ENCODE measurements at places on chromosomes 12 and 14.

DNA sequence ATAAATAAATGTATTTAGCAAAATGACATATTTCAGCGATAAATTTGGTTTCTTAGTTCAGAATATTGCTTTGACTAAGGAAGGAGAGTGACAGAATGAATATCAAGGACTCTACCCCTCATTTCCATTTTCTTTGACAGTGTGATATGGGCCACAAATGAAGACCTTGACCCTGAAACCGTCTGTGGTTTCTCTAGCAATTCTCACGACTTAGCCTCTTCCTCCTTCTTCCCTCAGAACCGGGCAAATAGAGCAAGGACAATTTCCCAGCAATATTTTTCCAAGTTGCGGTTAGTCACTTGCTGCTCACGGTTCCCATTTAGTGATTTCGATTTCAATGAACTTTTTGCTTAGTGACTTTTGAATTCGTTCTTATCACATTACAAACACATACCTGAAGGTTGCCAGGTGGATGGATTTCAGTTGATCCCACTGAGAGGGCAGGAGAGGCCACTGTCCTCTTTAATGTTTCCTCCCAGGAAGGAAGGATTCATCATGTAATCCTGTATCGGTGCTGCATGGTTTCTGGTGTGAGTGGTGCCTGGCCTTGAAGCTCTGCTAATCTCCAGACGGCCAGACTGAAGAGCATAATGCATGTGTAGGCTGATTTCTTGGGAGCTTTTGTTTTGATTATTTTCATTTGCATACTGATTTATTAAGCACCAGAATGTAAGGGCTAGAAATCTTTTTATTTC lies 77.6 kb downstream of the CHST11 start:
- DNase-seq: no peak

- no peak for DNase-seq
Observed at GRCh38 chr14:64800000-64800399, 79.7 kb downstream of the SPTB start.

GRCh38 chr12:16112612-16113560 lies 164.6 kb downstream of the SLC15A5 start:
- peak; percentile 32 for DNase-seq

- DNase-seq: no peak
Observed at GRCh38 chr12:89173096-89173495, 179.2 kb downstream of the DUSP6 start.

DNA sequence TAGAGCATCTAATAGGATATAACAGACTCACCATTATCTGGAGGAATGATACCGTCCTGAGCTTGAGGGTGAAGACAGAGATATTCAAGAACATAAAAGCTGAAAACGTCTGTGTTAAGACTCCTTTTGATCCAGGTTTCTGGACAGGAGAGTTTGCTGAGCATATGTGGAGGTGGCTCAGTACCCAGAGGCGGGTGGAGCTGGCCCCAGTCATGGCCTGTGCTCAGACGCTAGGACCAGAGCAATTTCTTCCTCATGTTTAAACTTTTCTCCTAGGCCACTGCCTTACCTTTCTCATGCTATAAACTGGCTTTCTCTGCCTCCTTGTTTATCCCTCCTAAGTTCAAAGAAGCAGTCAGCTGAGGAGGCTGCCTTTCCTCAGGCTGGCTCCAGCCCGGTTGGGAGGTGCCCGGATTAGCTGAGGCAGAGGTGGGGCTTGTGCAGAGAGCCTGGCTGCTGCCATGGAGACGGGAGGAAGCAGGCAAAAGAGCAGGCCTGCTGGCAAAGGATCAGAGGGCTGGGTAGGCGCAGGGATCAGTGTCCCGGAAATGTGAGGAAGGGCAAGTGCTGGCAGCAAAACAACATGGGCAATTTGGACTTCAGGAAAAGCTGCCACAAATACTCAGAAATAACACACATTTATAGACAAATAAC lies 13.7 kb downstream of the COA8 start:
- DNase-seq: peak; percentile 95

- DNase-seq: no peak
Observed at GRCh38 chr14:61379639-61380184, 58.3 kb downstream of the PRKCH start.

DNA sequence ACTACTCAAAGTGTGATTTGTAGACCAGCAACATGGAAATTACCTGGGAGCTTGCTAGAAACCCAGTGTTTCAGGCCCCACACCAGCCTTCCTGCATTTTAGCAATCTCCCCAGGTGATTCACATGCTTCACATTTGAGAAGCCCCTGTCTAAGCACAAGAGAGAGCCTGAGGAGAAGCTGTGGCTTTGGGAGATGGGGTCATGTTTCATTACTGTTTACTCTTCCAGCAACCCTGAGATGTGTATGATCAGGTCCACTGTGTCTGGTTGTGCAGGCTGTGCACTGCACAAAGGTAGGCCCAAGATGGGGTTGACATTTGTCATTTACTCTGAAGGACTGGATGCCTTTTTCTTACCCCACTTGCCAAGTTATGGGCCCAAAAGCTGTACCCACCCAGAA lies 190.1 kb downstream of the SLC41A2 start:
- no peak for DNase-seq

DNA sequence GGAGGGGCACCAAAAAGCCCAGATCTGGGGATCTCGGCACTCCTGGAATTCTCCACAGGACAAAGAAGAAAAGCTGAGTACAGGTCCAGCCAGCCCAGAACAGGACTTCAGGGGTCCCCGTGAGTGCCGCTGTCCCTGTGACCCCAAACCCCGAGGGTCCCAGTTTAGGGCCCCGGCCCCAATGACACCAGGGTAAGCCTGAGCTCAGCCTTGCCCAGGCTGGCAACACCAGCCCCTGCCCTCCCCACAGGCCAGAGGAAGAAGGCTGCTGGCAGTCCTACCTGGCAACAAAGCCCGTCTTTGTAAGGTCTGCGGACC lies 1.8 kb downstream of the CDK2AP1 start:
- DNase-seq: no peak

DNA sequence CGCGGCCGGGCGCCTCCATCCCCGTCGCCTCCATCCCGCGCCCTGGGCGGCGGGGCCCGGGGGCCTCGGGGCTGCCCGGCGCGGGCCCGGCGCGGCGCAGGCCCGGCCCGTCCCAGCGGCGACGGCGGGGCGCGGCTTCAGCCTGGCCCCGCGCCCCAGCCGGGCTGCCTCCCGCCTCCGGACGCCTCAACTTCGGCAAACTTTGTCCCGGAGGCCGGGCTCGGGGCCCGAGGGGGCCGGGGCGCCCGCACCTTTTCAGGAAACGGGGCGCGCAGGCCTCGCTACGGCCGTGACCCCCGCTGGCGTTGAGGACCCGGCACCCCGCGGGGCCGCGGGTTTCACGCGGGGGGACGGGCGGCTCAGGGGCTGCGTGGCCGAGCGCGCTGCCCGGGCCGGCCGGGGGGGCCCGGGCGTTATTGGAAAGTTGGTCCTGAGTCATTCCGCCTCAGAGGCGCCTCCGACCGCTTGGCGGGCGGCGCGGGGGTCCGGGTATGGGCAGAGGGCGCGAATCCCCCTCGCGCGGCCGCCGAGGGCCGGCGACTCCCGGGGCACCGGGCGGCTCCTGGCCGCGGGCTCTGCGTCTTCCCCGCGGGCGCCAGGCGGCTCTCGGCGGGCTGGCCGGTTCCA lies 575 bp downstream of the TRAF3 start:
- DNase-seq: peak; percentile 16

GRCh38 chr14:88829685-88830302 lies 5.3 kb downstream of the TTC8 start:
- DNase-seq: no peak

- peak; percentile 17 for DNase-seq
Observed at GRCh38 chr14:59254911-59255545, 66.6 kb downstream of the DAAM1 start.

GRCh38 chr12:25054783-25055144 lies 105.9 kb upstream of the BCAT1 start:
- DNase-seq: no peak

DNA sequence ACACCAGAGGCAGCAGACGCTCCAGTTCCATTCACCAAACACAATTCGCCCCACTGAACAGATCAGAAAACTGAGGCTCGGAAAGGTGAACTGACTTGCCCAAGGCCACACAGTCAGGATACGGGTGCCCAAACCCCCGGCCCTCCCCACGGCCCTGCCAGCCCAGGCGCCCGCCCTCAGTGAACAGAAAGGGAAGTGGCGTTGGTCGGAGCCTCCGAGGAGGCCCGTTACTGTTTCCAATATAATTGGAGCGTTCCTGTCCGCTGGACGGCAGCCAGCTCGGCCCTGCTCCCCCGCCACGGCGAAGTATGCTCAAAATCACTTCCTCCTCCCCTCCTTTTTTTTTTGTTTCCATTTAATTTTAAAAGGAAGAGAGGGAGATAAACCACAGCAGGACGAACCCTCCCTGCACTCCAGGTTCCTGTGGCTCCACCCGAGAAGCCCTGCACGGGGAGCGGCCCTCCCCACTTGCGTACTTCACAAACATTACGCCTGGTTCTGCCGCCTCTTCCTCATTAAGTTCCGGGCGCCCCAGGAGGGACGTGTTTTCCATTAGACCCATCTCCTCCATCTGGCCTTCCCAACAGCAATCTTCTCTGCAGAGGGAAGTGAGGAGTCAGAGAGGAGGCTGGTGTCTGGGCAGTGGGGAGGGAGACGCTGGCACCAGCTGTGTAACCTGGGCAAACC lies 61.1 kb downstream of the NCOR2 start:
- peak; percentile 72 for DNase-seq

DNA sequence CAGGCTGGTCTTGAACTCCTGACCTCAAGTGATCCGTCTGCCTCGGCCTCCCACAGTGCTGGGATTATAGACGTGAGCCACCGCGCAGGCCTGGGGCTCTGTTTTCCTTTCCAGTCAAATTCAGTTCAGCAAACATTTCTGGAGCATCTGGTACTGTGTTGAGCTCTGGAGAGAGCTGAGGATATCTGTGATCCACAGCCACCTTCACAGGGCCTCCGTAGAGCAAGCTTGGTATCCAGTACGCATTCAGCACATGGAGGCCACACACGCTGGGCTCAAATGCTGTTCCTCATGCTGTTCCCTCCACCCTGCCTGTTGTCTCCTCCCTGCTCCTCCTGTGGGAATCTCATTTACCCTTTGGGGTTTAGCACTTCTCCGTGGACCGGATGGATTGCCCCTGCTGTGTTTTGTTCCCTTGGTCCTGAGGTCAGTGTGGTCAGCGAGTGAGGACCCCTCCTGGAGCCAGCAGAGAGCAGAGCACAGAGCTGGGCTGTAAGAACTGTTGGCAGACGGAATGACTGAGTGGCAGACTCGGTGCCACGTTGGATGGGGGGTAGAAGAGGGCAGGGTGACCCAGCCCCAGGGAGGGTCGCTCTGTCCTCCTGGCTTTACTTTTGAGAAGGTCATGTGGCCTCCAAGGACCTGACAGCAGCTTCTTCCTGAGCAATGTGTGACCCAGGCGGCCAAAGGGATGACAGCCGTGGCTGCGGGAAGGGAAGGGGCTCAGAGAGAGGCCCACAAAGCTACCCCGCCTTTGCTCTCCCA lies 891 bp downstream of the RPS6KL1 start:
- DNase-seq: no peak

DNA sequence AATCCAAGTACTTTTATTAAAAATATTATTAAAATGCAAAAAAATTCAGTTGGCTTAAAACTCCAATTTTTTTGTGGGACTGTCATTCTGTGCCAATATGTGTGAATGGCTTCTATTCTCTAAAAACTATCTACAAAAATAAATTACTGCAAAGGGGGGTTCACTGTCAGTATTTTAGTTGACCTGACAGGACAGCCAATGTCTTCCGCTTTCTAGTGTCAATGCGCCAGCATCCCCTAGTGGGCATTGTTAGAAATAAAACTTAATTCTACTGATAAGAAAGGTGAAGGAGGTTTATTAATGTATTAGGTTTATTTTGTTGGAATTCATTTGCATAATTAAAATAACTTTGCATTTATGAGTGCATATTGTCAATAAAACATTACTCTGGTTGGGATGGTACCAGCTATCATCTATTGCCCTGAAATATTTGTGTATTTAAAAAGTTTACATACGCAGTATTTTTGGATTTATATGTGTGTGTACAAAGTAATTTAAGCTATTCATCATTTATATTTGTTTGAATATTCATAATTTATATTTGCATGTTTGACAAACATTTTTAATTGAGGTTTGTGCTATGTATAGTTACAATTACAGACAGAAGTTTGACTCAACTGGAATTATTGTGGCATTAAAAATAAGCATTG lies 527.2 kb downstream of the FLRT2 start:
- DNase-seq: peak; percentile 39

DNA sequence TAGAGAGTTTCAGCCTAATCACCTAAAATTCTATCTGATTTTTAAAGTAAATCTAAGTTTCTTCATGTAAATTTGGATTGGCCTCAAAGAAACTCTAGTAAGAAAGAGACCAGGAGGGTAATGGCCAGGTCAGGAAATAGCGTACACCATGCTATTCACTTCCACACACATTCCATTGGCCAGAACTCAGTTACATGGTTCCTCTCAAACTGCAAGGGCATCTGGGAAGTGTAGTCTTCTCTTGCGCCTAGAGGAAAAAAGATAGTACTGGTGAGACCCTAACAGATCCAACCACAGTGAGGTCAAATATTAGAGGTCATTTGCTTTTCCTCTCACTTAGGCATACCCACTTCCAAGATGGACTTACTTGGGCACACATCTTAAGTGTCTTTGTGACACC lies 39.1 kb downstream of the MBIP start:
- no peak for DNase-seq

DNA sequence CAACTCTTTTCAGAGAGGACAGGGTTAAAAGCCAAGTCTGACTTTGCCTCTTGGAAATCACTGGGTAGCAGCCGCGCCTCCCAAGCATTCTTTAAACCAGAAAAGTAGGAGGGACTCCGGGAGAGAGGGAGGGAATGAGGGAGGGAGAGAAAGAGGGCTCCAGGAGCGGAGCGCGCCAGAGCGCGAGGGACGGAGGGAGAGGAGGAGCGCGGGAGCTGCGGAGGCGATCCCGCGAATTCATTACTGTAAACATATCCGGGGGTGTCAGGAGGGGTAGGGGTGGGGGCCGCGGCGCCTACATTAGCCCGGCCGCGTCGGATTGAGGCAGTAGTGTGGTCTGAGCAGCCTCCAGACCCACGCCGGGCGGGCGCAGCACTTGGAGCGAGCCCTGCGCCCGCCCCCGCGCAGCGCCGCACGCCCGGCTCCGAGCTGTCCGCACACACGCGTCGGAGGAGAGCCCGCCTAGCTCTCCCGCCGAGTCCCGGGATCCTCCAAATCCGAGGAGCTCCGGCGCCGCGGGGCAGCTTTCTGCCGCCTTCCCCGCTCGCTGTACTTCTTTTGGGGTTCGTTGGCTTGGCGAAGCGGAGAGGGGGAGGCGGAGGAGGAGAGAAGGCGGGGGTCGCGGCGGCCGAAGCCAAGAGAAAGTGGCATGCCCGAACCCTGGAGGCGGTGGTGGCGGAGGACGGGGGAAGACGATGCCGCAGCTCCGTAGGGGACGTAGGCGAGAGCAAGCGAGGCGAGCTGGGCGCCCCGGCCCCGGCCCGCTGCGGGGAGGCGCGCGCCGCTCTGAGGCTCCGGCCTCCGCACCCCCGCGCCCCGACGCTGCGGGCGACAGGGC lies 3.3 kb downstream of the FLRT2 start:
- no peak for DNase-seq

Data from BE2C (cell line).